Esophagus squamous epithelium (tissue), 5 donors: ENCODE measurements at places on chromosomes 7 and 10. TPM values are rescaled to one million over a fixed set of nuclear protein-coding genes. Genes with fewer than 3 reads are reported as not detected.

SNX10 gene
- total RNA-seq: 7.4 TPM

GRID2IP gene
- 0.44 TPM for total RNA-seq

NPY gene
- not detected for total RNA-seq

ZNF22 gene
- total RNA-seq: 14.5 TPM

TAS2R60 gene
- not detected for total RNA-seq

MMD2 gene
- not detected for total RNA-seq

DENND2A gene
- total RNA-seq: 0.92 TPM

THSD7A gene
- 2.5 TPM for total RNA-seq
